ENCODE measurements at places on chromosomes 11 and 22. TPM values are rescaled to one million over a fixed set of nuclear protein-coding genes. Genes with fewer than 3 reads are reported as not detected.
A peak's percentile ranks its signal among the peaks of the same experiment; 100 is the strongest.

DNA sequence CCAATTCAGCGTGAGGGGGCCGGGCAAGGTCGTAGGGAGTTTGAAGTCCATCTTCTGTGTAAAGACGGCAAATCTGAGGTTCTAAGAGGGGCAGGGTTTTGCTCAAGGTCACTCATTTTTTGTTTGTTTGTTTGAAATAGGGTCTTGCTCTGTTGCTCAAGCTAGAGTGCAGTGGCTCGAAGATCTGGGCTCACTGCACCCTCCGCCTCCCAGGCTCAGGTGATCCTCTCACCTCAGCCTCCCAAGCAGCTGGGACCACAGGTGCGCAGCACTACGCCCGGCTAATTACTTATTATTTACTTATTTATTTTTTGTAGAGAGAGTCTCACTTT lies 355 bp upstream of the AP1B1 start:
- no peak for DNase-seq
- H3K36me3 ChIP-seq: peaks cover 10% of the 10 kb centered on the region
- H3K4me1 ChIP-seq: peaks cover 38% of the 10 kb centered on the region
- H3K27ac ChIP-seq: no peak overlapping the region
- H3K4me3 ChIP-seq: peak overlapping the region; percentile 85
- no peaks in the 10 kb centered on the region for H3K27me3 ChIP-seq

- no peak overlapping the region for H3K27ac ChIP-seq
- no peak for DNase-seq
- no peak overlapping the region for H3K4me3 ChIP-seq
- H3K36me3 ChIP-seq: peaks cover 15% of the 10 kb centered on the region
- no peaks in the 10 kb centered on the region for H3K27me3 ChIP-seq
Observed at GRCh38 chr22:40241200-40241763, 63.6 kb downstream of the TNRC6B start.

- DNase-seq: peak; percentile 62
- no peaks in the 10 kb centered on the region for H3K27me3 ChIP-seq
- peaks cover 45% of the 10 kb centered on the region for H3K4me1 ChIP-seq
- H3K4me3 ChIP-seq: peak overlapping the region; percentile 23
- peak overlapping the region; percentile 53 for H3K27ac ChIP-seq
Observed at GRCh38 chr22:38305471-38306448, 11.5 kb downstream of the CSNK1E start.

- H3K27me3 ChIP-seq: no peaks in the 10 kb centered on the region
- H3K27ac ChIP-seq: no peak overlapping the region
- no peaks in the 10 kb centered on the region for H3K4me1 ChIP-seq
- H3K4me3 ChIP-seq: no peak overlapping the region
- DNase-seq: no peak
Observed at GRCh38 chr22:49202226-49202625, 625.4 kb downstream of the BRD1 start.

The OR6T1 gene
- total RNA-seq: not detected

DNA sequence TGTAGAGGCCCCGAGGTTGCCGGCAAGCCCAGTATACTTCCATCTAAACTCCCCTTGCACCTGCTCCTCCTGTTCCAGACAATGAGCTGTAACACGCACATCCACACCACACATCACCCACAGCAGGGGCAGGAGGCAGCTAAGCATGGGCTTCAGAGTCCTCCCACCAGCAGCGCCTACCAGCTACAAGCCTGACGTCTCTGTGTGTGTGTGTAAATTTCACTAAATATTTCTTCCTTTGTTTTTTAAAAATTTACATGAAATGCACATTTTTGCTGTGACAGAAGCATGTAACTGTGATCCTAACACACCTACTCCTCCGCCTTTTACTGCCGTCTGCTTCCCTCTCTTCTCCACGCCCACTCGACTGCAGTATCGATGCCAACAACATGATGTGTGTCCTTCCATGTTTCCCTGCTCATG lies 29.4 kb upstream of the PACSIN2 start:
- no peaks in the 10 kb centered on the region for H3K4me1 ChIP-seq
- H3K4me3 ChIP-seq: no peak overlapping the region
- no peaks in the 10 kb centered on the region for H3K27me3 ChIP-seq
- no peak for DNase-seq

GRCh38 chr11:47980088-47980906 lies at the start of gene PTPRJ:
PTPRJ (plus strand) TSS chr11:47980559; CDS start chr11:47980913, 354 bp downstream.
- H3K27me3 ChIP-seq: no peaks in the 10 kb centered on the region
- H3K4me3 ChIP-seq: peak within 1 kb of the TSS; percentile 95
- H3K27ac ChIP-seq: peak within 1 kb of the TSS; percentile 96
- peak; percentile 84 for DNase-seq
- H3K4me1 ChIP-seq: peaks cover 45% of the 10 kb centered on the region
- peaks cover 27% of the 10 kb centered on the region for H3K36me3 ChIP-seq

DNA sequence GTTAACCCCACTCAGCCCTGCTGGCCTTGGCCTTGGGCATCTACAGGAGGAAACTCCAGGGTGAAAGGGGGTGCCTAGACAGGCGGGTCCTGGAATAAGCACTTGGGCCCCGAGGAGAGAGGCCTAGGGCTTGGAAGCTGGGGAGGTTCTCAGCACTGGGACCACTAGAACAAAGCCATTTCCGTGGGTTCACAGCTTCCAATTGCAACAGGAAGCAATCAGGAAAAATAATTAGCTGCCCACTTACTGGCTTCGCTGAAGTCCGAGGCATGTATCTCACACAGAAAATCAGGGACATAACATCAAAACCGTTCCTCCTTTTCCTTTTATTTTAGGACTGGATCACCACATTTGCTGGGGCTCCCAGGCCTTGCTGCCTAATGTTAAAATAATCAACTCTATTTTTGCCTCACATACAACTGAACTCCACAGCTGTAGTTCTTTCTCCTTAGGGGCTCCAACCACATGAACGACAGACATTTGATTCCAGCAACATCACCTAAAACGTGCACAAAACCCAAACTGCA lies 161.1 kb upstream of the GRK3 start:
- no peaks in the 10 kb centered on the region for H3K27me3 ChIP-seq
- no peak for DNase-seq
- H3K27ac ChIP-seq: no peak overlapping the region
- peaks cover 11% of the 10 kb centered on the region for H3K4me1 ChIP-seq
- H3K36me3 ChIP-seq: no peaks in the 10 kb centered on the region

The ARHGAP32 gene
- total RNA-seq: not detected

DNA sequence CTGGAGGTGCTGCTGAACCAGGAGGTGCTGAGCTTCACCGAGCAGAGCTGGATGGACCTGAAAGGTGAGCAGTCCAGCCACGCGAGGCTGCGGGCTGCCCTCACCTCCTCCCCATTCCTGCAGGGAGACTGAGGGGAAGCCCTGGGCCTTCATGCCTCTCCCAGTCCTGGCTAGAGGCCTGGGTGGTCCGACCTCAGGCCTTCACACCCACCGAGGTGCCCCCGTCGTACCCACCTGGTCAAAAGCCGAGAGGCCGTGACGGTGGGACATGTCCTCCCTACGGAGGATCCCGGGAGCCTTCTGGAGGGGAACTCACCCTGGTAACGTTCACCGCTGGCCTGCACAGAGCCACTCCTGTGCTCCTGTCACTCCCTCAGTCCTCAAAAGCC lies 5.1 kb downstream of the SUSD2 start:
- no peak for DNase-seq
- no peaks in the 10 kb centered on the region for H3K27me3 ChIP-seq
- H3K4me1 ChIP-seq: peaks cover 3% of the 10 kb centered on the region
- no peaks in the 10 kb centered on the region for H3K36me3 ChIP-seq
- no peak overlapping the region for H3K27ac ChIP-seq

The TUB gene
- not detected for total RNA-seq

DNA sequence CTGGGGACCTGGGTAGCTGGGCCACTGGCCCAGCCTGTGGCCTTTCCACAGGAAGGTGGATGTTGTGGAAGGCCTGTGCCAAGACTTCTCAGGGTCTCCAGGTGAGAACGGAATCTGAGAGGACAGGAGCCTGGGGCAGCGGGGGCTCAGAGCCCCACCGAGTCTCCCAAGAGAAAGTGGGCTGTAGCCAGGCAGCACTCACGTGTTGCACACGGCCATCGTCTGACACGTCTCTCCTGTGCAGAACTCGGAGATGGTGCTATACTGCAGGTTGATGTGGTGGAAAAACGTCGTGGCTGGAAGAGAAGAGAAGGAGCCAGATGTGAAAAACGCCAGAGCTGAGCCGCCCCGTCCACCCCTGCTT lies 6.4 kb downstream of the MOB2 start:
- no peaks in the 10 kb centered on the region for H3K4me1 ChIP-seq
- no peak overlapping the region for H3K27ac ChIP-seq
- H3K36me3 ChIP-seq: no peaks in the 10 kb centered on the region
- no peak overlapping the region for H3K4me3 ChIP-seq
- DNase-seq: no peak

DNA sequence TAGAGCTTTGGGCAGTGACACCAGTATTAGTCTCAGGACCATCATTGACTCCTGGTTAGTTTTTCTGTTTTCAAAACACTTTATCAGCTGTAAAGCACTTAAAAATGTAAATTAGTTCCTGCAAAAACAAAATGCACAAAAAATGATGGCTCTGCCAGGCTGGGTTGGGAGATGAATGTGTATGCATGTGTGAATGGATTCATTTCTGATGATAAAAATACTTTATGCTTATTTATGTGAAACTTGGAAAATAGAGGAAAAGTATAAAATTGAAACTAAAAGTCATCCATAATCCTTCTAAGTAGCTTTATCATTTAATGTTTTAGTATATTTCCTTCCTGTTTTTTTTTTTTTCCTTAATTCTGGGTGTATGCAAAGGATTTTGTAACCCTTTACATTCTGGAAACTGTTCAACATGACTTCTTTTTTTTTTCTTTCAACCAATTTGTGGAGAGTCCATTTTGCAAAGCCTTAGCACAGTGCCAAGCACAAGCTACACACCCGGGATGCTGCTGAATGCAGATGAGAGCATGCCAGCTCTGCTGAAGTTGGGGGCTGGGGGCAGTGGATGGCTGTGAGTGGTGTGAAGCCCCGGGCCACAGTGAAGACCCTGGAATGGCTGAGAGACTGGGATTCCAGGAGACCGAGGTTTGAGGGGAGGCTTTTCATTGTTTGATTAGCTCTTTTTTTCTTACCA lies 37.6 kb downstream of the PTPRJ start:
- H3K36me3 ChIP-seq: 0 out of 2 replicates have a peak, but pooled peaks cover 2% of the 10 kb centered on the region
- DNase-seq: peak; percentile 62
- H3K27me3 ChIP-seq: no peaks in the 10 kb centered on the region
- H3K4me1 ChIP-seq: peaks cover 99% of the 10 kb centered on the region

DNA sequence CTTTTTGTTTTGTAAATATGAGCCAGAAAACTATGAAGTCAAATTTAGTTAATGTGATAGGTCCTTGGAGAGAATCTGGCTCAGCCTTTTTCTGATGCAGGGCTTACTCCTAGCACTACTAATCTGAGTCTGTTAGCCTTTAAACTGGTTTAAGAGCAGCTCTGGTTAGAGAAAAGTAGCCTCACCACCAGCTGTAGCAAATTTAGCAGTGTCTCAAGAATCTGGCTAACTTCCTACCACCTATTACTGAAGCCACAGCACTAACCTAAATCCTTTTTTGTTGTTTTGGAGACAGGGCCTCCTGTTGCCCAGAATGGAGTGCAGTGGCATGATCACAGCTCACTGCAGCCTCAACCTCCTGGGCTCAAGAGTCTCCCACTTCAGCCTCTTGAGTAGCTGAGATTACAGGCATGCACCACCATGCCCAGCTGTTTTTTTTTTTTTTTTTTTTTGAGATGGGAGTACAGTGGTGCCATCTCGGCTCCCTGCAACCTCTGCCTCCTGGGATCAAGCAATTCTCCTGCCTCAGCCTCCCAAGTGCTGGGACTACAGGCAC lies 13.9 kb downstream of the RBM4B start:
- DNase-seq: no peak
- no peak overlapping the region for H3K4me3 ChIP-seq
- H3K27ac ChIP-seq: no peak overlapping the region
- no peaks in the 10 kb centered on the region for H3K27me3 ChIP-seq

GRCh38 chr11:36048496-36049247 lies 104.8 kb downstream of the LDLRAD3 start:
- H3K4me1 ChIP-seq: no peaks in the 10 kb centered on the region
- DNase-seq: no peak
- no peaks in the 10 kb centered on the region for H3K27me3 ChIP-seq
- no peak overlapping the region for H3K4me3 ChIP-seq
- H3K27ac ChIP-seq: no peak overlapping the region

DNA sequence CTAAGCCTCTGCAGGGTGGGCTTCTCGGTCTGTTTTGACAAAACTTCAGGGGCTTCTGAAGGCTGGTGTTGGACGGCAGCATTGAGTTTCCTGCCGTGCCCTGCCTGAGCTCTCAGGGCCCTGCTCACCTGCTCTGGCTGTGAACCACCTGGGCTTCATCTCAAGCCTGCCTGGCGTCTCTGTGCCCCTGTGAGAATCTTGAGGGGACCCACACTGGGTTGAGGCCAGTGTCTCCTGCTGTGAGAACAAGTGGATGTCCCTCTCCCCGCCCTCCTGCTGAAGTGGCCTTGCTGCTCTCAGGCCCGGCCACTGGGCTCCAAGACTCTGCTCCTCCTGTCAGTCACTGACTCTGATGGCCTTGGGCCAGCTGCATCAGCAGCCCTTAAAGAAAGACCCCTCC lies 30.3 kb downstream of the PPIL2 start:
- 0 out of 2 replicates have a peak, but pooled peaks cover 2% of the 10 kb centered on the region for H3K36me3 ChIP-seq
- no peak for DNase-seq
- H3K27me3 ChIP-seq: no peaks in the 10 kb centered on the region
- no peaks in the 10 kb centered on the region for H3K4me1 ChIP-seq

DNA sequence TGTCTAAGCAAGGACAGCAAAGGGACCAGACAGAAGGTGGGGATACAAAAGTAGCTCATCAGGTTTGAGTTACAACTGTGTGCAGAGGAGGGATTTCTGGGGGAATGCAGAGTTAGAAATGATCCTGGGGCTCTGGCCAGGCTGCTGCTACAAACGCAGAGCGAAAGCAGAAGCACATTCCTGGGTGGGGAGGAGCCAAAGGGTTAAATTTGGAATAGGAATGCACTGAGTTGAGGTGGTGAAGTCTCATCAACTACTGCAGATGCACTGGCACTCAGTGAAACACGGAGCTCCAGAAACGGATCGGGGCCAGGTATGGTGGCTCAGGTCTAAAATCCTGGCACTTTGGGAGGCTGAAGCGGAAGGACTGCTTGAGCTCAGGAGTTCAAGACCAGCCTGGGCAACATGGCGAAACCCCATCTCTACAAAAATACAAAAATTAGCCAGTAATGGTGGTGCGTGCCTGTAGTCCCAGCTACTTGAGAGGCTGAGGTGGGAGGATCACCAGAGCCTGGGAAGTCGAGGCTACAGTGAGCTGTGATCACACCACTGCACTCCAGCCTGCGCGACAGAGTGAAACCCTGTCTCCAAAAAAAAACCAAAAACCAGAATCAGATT lies 3.2 kb downstream of the CHKA start:
- peaks cover 7% of the 10 kb centered on the region for H3K36me3 ChIP-seq
- H3K27ac ChIP-seq: peak overlapping the region; percentile 72
- no peak for DNase-seq
- H3K4me1 ChIP-seq: peaks cover 48% of the 10 kb centered on the region

The LRRC10B gene
- 1.0 TPM for total RNA-seq

GRCh38 chr11:57885298-57886050 lies 123.9 kb downstream of the CTNND1 start:
- H3K36me3 ChIP-seq: no peaks in the 10 kb centered on the region
- no peaks in the 10 kb centered on the region for H3K27me3 ChIP-seq
- no peak overlapping the region for H3K27ac ChIP-seq
- H3K4me3 ChIP-seq: no peak overlapping the region
- no peak for DNase-seq

The HSCB gene
- 24.1 TPM for total RNA-seq
